ENCODE measurements at places on chromosomes 2 and 18.
A peak's percentile ranks its signal among the peaks of the same experiment; 100 is the strongest.

DNA sequence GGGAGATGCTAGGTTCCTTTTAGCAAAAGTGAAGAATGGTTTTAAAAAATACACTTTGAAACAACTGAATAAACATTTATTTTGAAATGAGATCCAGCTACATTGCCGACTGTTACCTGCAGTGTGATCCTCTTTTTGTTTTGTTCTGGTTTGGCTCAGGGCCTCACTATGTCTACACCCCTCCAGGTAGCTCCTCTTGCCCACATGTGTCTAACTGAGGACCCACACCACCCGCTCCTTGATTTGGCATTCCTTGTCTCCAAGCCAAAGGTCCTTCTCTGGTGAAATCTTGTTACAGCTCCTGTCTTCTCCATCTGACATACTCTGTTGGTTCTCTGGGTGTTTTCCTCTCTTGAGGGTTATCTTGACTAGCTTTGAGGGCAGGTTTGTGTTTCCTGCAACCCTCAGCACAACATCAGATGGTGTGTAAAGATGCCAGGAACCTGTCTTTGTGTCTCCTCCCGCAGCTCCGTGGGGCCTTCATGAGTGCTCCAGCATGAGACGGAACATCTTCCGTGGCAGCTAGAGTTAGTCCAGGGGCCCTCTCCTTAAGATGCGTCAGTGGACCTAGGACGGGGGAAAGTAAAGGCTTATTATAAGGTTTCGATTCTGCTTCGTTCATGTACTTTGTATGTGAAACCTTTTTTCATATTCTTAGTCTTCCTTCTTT lies 32.1 kb downstream of the MAP4K4 start:
- DNase-seq, result peak; percentile 81

DNA sequence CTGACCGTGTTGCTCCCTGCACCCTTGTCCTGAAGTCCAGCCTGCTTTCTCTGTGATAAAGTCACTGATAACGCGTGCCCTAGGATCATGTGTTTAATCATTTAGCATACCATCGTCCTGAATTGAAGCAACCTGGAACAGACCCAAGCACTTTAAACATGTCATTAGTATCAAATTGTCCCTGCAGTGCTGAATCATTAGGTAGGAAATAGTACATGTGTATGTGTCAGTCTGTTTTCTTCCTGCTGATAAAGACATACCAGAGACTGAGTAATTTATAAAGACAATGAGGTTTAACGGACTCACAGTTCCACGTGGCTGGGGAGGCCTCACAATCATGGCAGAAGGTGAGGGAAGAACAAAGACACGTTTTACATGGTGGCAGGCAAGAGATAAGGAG lies 2.8 kb downstream of the ASB18 start:
- DNase-seq, result no peak

GRCh38 chr2:12965540-12966269 lies 249.0 kb downstream of the TRIB2 start:
- peak; percentile 60 for DNase-seq

- DNase-seq, result no peak
Observed at GRCh38 chr2:144629935-144630334, 110.0 kb upstream of the ZEB2 start.

DNA sequence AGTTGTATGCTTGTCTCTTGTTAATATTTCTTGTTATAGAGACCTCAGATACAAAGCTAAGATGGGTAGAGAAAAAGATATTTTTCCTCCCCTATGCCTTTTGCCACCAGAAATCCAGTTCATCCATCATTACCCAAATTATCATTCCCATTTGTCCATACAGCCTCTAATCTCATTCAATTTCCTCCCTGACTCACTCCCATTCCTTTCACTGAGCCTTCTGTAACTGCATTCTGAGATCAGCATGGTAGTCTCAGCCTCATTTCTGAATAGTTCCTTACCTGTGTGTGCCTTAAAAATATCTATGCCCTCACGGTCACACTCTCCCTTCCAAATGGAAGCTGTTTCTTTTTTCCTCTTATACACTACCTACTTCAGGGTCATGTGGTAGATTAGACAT lies 15.7 kb upstream of the PIK3C3 start:
- DNase-seq, result no peak

All from activated CD4-positive, alpha-beta T cell treated with anti-CD3 and anti-CD28 coated beads, Interleukin-2, amount 10 ng/mL, durations not matched to agents 24 days and 14 days (primary cell).